ENCODE measurements at places on chromosomes 2 and 18.

GRCh38 chr2:98037666-98038336 lies 42.1 kb upstream of the TMEM131 start:
- no peak for DNase-seq

GRCh38 chr2:222292149-222293134 lies 6.4 kb downstream of the PAX3 start:
- no peak for DNase-seq

DNA sequence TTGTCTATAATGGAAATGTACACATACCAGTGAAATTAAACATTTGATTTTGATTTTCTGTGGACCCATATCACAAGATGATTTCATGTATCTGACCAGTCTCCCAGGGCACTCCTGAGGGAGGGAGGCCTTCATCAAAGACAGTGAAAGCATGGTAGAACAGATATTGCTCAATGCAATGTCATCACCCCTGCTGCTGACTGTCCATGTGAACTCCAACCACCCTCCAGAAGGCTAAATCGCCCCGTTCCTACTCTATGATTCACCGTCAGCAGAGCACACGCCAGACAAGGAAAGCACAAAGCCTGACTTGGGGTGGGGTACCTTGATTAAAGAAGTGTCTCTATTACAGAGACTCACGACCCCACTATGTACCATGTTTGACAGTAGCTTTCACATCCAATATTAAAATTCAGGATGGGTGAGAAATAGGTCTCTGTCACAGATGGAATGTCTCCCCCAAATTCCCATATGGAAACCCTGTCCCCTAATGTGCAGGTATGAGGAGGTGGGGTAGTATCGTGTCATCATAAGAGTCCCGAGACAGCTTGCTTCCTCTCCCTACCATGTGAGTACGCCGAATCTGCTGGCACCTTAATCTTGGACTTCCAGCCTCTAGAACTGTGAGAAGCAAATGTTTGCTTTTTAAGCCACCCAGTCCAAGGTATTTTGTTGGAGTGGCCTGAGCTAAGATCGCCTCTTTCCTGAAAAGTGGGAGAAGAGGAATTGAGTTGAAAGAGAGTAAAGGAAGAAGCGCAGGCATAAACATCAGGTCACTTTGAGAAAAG lies 42.4 kb downstream of the CYB5A start:
- DNase-seq = no peak

GRCh38 chr2:1590596-1591460 lies 153.5 kb downstream of the PXDN start:
- DNase-seq = no peak

GRCh38 chr2:140014204-140014546 lies 1234.0 kb upstream of the NXPH2 start:
- DNase-seq = no peak

DNA sequence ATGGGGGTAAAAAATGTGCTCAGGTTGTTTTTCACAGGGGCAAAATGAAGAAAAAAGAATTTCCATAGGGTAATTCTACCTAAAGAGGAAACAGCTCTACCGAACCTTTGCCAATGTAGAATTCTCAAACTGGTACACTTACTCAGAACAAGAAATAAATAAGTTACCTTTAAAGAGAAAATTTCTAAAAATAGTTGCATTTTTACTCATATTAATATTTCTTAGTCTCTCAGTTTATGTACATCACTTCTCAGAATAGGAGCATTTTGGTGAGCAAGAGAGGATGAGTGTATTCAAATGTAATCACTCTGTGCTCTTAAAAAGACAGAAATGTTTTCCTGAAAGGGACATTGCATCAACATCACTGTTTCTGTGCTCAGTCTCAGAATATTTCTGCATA lies 574.7 kb upstream of the SLC8A1 start:
- DNase-seq = no peak

- DNase-seq = no peak
These were observed 63.5 kb downstream of the PLA2R1 start for GRCh38 chr2:159998961-159999360.

- no peak for DNase-seq
These were observed 173.1 kb upstream of the GYPC start for GRCh38 chr2:126482582-126483464.

DNA sequence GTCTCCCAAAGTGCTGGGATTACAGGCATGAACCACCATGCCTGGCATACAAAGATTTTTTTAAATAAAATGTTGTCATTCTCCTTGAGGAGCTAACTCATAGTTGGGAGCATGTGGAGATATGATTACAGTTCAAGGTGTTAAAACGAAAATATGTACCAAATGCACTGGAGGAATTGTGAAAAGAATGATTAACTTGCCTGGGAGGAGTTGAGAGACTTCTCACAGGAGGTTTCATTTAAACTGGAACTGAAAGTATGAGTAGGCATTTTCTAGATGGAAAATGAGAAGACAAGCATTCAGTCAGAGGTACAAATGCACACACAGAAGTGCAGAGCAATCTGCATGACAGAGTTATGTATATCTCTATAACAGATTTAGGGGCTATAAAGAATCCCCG lies 126.6 kb upstream of the PDE1A start:
- DNase-seq = no peak

GRCh38 chr2:161999321-161999720 lies 74.7 kb downstream of the DPP4 start:
- DNase-seq = no peak

DNA sequence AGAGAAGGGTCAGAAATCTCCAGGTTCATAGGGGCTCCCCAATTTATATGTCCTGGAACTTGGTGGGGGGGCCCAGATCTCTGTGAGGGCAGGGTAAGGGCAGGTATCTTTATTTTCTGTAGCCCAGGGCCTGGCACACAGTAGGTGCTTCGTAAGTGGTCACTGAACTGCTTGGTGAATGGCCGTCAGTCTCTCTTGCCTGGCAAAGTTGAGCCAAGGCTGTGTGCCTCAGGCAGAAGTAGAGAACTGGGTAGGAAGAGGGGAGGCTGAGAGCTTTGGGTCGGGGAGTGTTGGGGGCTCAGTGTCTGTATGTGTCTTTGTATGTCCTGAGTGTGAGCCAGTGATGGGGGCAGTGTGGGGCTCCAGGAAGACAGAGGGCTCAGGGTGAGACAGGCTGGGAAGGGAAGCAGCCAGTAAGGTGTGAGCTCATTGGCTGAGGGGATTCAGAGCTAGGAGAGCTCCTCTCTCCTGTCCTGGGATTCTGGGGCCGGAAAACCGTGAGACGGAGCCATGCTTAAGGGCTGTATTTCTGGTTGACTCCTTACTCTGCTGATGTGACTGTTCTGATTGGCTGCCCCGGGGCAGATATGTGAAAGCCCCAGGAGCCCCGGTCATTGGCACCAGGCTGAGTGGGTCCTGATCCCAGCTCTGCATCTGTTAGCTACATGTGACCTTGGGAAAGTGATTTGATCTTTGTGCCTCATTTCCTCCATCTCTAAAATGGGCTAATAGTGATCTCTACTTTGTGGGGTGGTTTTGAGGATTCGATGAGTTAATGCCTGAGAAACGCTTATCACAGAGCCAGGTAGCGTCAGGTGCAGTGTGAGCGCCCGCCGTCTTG lies 30.3 kb downstream of the STEAP3 start:
- no peak for DNase-seq

DNA sequence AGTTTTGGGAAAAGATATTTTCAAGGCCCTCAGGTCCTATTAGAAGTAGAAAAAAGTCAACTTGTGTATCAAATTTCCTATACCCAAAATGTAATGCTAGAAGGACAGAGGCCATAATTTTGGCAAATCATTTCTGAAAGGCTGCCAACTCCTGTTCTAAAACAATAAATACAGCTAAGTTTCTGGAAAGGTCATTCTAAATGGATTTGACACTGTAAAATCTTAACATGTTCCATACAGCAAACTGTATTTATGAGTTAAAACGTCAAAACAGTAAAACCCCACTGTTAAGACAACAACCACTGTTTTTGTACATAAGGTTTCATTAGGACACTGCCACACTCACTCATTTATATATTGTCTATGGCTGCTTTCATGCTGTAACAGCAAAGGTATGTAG lies 9.7 kb downstream of the FAM98A start:
- no peak for DNase-seq

DNA sequence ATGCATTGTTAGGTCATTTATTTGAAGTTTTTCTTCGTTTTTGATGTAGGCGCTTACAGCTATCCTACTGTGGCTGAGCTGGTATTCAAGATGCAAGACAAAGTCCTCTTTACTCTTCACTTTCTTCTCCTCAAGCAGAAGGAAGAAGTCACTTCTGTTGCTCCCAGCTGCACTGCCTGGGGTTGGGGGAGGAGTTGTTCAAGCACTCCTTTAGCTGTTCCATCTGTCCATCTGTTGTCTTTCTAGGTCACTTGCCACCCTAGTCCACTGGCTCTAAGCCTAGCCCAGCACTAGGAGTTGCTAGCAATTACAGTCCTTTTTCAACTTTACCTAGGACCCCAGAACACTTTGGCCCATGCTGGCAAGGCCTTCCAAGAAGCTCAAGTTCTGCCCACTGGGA lies 200.6 kb upstream of the RBMS1 start:
- no peak for DNase-seq

- DNase-seq = no peak
These were observed 36.0 kb upstream of the ZNF396 start for GRCh38 chr18:35413163-35413511.

DNA sequence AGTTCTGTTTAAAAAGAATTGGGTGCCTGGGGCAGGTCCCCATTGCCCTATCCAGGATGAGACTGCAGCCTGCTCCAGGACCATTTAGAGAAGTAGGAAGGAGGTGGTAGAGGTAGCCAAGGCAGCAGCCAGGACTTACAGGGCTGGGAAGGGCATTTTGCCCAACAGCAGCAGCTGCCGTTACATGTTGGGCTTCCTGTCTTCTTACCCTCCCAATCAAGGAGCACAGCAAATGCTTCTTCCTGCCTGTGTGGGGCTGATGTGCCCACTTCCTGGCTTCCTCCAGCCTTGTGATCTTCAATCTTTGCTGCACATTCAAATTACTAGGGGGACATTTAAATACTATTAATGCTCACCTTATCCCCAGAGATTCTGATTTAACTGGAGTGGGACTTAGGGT lies 112.0 kb downstream of the QPCT start:
- DNase-seq = no peak

DNA sequence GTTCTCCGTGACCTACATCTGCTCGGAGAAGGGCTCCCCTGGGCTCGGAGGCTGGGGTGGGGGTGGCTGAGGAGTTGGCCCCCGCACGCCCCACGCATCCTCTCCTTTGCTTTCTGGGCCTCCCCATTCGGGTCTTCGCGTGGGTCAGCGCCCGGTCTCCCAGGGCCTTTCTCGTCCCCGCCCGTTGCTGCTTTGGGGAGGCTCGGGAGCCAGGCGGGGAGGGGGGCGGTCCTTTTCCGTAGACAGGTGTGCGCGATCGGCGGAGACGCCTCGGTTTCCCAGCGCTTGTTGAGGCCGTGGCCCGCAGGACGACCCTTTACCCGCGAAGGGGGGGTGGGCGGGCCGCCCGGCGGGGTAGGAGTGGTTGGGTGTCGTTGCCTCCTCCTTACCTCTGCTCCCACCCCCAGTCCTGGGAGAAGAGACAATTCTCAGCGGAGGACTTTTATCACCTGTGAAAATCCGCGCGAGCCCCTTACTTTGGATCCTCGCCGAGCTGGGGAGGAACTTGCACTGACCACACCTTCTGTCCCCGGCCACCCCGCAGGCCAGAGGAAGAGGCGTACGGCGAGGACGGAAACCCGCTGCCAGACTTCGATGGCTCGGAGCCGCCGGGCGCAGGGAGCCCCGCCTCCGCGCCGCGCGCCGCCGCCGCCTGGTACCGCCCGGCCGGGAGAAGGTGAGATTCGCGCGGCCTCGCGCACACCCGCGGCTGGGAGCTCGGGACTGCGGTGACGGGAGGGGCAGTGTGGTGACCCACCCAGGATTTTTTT lies 2.6 kb downstream of the ADCYAP1 start:
- no peak for DNase-seq

DNA sequence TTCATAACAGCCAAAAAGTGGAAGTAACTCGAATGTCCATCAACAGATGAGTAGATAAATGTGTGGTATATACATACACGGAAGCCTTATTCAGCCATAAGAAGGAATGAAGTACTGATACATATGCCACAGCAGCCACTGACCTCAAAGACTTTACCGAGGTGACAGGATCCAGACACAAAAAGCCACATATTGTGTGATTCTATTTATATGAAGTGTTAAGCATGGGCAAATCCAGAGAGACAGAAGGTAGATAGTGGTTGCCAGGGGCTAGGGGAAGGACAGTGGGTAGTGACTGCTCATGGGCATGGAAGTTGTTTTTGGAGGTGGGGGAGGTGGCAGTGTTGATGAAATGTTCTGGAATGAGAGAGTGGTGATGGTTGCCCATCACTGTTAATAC lies 33.9 kb downstream of the ZAP70 start:
- no peak for DNase-seq

DNA sequence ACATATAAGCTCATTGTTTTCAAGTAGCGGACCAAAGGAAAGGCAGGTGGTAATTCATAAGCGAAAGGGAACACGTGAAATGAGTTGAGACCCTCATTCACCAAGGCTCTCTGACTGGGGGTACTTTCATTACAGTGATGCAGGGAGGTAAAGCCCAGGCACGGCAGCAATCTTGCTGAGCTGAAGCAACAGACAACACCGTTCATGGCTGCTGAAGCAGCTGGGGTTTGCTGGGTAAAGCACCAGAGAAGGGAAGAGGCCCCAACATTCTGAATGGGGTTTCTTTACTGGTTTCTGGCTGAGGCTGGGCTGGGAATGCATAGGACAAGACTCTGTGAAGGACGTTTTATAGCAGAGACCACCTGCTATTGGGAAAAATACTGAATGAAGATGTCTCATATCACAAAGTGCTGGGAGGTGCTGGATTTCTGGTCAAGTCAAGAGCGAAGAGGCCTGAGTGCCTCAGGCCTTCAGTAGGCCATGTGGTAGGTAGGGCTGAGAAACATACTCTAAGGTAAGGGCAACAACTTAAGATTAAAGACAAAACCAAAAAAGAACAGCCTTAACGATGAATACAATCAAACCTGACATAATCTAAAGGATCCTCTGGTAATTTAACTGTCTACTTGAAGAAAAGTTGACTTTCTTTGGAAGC lies 324.7 kb upstream of the PIK3C3 start:
- DNase-seq = no peak

DNA sequence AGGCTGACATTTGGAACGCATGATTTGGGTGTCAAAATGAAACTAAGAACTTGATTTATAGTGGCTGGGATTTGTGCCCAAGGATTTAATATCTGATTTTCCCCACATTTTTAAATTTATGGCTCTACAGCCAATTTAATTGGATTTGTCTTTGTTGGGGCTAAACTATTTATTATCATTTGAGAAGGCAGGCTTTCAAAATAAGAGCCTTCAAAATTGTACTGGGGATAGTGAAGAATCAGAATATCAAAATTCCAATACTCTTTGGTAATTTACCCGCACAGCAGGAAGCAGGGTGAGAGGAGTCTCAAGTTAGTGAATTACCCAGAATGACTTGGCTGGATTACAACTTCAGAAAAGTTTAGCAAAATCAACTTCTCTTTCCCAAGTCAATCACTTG lies 278.1 kb downstream of the LRATD1 start:
- DNase-seq = no peak

DNA sequence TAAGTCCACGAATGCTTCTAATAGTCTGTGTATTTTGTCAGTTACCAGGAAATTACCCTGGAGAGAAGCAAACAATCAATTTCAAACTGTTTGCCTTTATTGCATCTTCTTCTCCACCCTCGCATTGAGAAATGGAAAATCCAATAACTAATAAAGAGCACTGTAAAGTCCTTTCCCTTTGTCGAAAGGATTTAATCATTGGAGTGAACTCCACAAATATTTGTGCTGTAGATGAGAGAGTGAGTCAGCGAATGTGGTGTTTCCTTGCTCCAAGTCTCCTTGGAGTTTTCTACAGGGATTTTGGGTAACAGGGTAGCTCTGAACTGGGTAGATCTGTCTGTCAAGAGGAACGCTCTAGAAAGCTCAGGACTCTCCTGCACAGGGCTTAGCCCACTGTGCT lies 240.2 kb downstream of the KCNS3 start:
- no peak for DNase-seq

Measured in stimulated activated CD8-positive, alpha-beta memory T cell treated with anti-CD3 and anti-CD28 coated beads, Interleukin-7, amount 100 ng/mL, for 1 hour (primary cell).